ENCODE measurements at places on chromosomes 16 and 17.
A peak's percentile ranks its signal among the peaks of the same experiment; 100 is the strongest.

DNA sequence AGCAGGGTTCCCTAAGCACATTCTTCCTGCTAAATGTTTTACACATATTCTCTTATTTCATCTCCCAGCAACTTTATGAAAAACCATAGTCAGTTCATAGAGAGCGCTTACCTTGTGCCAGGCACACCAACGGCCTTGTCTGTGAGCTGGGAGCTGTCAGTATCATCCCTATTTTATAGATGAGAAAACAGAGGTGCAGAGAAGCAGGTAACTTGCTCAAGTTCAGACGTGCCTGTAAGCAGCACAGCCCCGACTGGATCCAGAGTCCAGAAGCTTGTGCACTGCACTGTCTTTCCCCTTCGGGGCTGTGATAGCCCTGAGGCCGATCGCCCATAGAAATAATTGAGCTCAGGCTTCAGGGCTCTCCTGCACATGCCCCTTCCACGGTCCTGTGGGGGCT, 6.2 kb downstream of the AQP8 start:
- DNase-seq, result no peak

GRCh38 chr16:2206780-2207433, 1.7 kb downstream of the MLST8 start:
- no peak for DNase-seq

- no peak for DNase-seq
Measured at GRCh38 chr16:57689762-57690558, 4.6 kb upstream of the DRC7 start.

- DNase-seq, result peak; percentile 23
Measured at GRCh38 chr16:57815987-57816745, 13.9 kb upstream of the KIFC3 start.

DNA sequence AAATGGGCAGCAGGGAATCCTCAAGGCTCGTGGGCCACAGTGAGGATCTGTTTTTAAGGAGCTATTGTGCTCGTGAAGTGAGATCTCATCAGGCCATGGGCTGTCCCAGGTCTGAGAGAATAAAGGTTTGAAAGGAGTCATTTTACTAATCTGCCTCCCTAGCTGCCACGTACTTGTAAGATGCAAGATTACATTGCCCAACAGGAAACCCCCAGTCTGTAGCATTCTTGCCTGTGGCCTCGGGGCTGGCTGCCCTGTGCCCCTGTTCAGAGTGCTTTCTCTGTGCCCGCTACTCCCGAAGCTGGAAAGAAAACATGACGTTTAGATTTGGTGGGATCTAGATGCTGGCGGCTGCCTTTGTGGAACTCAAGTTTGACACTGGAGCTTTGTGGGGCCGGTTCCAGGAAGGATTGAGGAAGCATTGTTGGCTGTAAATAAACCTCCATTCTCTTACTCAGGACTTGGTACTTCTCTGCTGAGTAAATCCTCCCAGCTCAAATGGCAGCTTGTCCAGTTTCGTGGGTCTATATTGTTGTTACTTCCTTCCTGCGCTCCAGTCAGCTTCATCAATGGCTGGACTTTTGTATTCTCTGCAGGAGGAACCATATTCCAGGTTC, 21.2 kb downstream of the SAP30BP start:
- no peak for DNase-seq

- no peak for DNase-seq
Measured at GRCh38 chr16:2686912-2687507, 4.7 kb downstream of the KCTD5 start.

DNA sequence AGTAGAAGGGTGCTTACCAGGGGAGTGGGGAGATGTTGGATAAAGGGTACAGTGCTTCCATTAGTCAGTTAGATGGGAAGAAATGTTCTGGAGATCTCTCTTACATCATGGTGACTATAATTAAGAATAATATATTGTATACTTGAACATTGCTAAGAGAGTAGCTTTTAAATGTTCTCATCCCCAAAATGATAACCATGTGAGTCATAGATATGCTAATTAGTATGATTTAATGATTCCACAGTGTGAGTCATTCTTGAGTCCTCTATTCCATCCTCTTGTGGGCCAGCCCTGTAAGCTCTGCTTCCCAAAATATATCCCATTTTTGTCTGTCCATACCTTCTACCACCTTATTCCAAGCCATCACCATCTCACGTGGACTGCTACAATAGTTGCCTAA, 80.6 kb upstream of the CDH11 start:
- no peak for DNase-seq

- no peak for DNase-seq
Measured at GRCh38 chr16:48602356-48603014, 7.5 kb downstream of the N4BP1 start.

- DNase-seq, result peak; percentile 63
Measured at GRCh38 chr16:10080051-10080772, 102.0 kb downstream of the GRIN2A start.

DNA sequence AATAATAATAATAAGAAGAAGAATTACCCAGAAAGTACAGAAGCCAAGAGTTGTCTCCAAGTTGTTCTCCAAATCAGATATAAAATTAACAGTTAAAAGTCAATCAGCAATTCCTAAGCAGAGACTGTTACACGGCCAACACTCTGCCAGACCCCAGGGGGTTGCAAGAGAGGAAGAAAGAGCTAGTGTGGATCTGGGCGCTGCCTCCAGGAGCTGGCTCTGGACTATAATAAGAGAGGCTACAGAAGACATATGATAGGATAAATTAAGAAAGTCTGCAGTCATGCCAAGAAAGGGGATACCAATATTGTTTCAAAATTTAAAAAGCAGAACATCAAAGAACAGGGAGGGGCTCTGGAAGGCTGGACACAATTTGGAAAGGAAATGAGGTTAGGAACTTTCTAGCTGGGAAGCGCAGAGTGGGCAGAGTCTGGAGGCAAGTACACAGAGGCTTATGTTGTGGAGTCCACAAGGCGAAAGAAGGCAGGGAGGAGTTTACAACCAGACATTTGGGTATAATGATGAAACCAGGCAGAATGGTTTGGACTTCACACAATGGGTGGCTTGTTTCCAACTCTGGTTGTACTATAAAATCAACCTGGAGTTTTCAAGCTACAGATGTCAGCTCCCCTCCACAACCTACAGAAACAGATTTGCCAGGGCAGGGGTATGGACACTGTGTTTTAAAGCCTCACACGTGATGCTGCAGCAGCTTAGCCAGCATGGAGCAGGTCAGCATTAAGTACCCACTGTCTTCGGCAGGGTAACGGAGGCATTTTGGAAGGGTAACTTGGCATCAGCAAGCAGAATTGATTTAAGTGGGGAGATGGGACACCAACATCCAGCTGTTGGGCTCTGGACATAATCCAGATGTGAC, 49.4 kb downstream of the SLC39A11 start:
- DNase-seq, result no peak

DNA sequence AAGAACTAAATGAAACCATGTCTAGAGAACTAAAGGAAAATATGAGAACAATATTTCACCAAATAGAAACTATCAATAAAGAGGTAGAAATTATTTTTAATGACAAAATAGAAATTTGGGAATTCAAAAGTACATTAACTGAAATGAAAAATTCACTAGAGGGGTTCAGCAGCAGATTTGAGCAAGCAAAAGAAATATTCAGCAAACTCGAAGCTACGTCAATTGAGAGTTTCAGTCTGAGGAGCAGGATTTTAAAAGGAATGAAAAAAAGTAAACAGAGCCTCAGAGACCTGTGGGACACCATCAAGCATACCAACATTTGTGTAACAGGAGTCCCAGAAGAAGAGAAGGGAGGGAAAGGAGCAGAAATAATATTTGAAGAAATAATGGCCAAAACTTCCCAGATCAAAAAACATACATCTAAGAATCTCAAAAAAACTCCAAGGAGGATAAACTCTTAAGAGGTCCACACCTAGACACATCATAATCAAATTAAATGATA, 38.3 kb downstream of the ZFP90 start:
- DNase-seq, result no peak
